ENCODE measurements at places on chromosomes 2 and 18. TPM values are rescaled to one million over a fixed set of nuclear protein-coding genes. Genes with fewer than 3 reads are reported as not detected.

The FEV gene
- total RNA-seq: not detected

The ZFP36L2 gene
- 32.3 TPM for total RNA-seq

The SEPTIN10 gene
- total RNA-seq: 89.0 TPM

The EIF5B gene
- total RNA-seq: 12.1 TPM
